H7 (cell line): ENCODE measurements at places on chromosomes 5 and 9. TPM values are rescaled to one million over a fixed set of nuclear protein-coding genes. Genes with fewer than 3 reads are reported as not detected.

SPEF2 gene
- total RNA-seq: 0.07 TPM in 1 of 2 replicates, not detected in the other

MEIKIN gene
- total RNA-seq: not detected in 2 replicates

HACD4 gene
- 0.42 and 0.55 TPM in 2 replicates for total RNA-seq

FGF10 gene
- 0.31 and 2.1 TPM in 2 replicates for total RNA-seq

ADGRV1 gene
- total RNA-seq: 28.8 and 44.2 TPM in 2 replicates

GFI1B gene
- total RNA-seq: 0.52 TPM in 1 of 2 replicates, not detected in the other

POMT1 gene
- total RNA-seq: 21.1 and 24.0 TPM in 2 replicates

SEMA4D gene
- total RNA-seq: 17.0 and 23.6 TPM in 2 replicates

RRAGA gene
- 23.8 and 28.2 TPM in 2 replicates for total RNA-seq

FOXD4L5 gene
- total RNA-seq: not detected in 2 replicates

AIF1L gene
- 93.3 and 97.2 TPM in 2 replicates for total RNA-seq

VLDLR gene
- 13.5 and 21.7 TPM in 2 replicates for total RNA-seq

DNA sequence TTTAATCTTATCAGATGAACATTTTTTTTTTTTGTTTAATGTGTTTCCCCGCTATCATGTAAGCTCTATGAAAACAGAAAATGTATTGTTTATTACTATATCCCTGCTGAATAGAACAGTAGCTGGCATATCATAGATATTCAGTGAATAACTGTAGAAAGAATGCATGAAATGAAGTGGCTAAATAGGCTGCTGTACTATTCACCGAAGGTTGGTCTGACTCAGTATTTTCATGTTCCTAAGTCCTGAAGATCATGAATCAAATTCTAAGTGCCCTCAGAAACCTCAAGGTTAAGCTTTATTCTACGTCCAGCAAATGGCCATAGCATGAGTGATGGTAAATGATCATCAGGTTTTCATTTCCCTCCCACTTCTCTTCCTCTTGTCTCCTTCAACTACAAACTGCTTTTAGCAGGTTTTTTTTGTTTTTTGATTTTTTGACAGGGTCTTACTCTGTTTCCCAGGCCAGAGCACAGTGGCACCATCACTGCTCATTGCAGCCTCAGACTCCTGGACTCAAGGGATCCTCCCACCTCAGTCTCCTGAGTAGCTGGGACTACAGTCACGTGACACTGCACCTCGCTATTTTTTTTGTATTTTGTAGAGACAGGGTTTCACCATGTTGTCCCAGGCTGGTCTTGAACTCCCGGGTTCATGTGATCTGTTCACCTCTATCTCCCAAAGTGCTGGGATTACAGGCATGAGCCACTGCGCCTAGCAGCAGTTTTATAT, 19.1 kb upstream of the ZFAND5 start:
- DNase-seq: no peak

GRCh38 chr9:12777121-12778022, 2.6 kb downstream of the LURAP1L start:
- no peak for DNase-seq

GRCh38 chr9:133147412-133148198, 16.1 kb downstream of the GBGT1 start:
- DNase-seq: peak; percentile 95

GRCh38 chr5:104965006-104965405, 1402.4 kb upstream of the NUDT12 start:
- no peak for DNase-seq

DNA sequence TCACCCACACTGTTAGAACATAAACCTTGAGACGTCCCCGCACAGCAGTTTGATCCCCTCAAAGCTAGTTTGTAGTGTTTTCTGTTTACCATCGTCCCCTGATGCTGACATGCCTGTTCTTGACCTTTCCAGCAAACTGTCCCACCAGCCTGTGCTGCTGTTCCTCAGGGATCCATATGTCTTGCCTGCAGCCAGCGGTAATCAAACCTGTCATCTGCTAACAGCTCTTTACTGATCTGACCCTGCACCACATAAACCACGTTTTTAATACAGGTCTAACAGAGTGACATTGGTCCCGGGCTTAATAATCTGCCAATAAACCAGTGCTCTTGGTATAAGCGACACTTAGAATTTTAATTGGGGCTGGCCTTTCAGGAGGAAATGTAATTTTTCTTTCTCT, 34.7 kb downstream of the PPIC start:
- DNase-seq: no peak

DNA sequence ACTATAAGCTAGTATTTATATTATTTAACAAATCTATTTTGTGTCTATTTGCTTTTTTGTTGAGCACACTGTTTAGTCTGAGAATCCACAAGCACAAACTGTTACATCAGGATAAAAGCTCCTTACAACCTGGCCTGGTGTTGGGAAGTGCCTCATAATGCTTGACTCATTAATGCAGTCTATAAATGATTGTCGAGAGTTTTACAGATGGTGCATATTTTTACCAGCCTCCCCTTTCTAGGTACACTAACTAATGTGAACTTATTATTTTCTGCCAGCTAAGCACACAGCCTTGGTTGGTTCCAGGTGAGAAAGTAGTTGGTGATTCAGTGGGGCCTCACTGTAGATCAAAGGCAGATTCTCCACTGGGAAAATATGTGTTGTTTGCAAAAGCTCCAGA, 151.0 kb upstream of the ADAMTS16 start:
- DNase-seq: no peak

- DNase-seq: no peak
Observed at GRCh38 chr5:81601919-81602318, 149.0 kb downstream of the SSBP2 start.

DNA sequence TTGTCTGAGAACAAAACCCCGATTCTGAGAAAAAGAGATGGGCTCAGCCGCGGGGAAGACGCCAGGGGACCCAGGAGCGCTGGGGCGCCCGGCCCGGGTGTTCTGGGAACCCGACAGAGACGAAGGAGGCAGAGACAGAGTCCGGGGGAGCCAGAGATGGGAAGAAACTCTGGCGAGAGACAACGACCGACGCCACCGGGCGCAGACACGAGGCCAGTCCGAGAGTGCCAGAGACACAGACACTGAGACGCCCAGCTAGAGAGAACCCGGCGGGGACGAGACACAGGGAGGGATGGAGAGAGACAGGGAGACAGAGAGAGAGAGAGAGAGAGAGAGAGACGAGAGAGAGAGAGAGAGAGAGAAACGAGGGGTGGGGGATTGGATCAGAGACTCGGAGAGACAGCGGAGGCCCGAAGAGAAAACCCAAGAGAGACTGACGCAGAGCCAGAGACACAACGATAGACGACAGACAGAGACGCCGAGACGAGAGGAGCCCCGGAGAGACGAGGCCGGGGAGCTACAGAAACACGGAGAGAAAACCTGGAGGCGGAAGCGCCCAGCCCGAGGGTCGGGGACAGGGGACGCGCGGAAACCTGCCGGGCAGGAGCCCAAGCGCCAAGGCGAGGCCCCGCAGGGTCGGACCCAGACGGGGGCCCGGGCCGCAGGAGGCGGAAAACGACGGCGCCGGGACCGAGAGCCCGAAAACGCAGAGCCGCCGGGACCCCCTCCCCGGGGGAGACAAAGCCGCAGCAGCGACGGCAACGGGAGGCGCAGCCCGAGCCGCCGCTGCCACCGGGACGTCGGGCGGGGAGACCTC, 3.3 kb downstream of the NR5A1 start:
- no peak for DNase-seq

GRCh38 chr5:149238540-149238939, 33.1 kb upstream of the AFAP1L1 start:
- peak; percentile 55 for DNase-seq

DNA sequence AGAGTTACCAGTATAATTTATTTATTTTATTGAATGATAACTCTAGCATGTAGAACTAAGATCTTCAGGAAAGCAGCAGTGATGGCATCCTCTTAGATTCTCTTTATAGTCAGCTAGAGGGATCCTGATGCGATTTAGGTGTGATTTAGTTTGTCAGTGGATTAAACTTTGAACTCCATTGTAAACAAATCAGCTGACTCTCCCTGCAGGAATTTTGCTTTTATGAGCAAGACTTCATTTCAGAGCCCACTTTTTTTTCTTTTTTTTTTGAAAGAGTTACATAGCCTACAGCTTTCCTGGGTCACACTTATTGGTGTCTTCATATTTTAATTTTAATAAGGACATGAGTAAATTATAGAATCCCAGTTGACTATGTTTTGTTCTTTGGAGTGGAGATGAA, 93.8 kb upstream of the SEMA6A start:
- no peak for DNase-seq

- peak; percentile 81 for DNase-seq
Observed at GRCh38 chr9:137069508-137070091, 757 bp downstream of the SAPCD2 start.

- DNase-seq: no peak
Observed at GRCh38 chr5:103450333-103451061, 112.1 kb downstream of the NUDT12 start.

- DNase-seq: peak; percentile 10
Observed at GRCh38 chr5:67315082-67315989, 118.7 kb upstream of the CD180 start.

GRCh38 chr9:7095058-7095457, 337.3 kb downstream of the KDM4C start:
- DNase-seq: no peak

DNA sequence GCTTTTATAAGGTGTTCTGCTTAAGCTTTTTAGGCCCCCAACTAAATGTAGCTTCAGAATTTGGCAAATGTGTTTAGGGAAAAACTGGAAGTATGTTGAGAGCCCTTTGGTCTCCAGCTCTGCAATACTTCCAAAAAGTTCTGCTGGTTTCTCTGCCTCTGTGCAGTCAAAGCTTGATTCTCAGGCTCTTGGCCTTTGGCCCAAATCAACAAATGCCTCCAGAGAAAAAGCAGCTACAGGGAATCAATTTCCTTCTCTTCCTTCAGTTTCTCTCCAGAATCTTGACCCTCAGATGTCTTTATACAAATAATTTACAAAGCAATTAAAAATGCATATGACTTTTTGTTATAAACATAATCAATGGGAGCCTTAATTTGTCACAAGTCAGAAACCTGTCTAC, 235.7 kb downstream of the COMMD10 start:
- no peak for DNase-seq

GRCh38 chr5:80740999-80741398, 86.2 kb upstream of the DHFR start:
- DNase-seq: no peak

DNA sequence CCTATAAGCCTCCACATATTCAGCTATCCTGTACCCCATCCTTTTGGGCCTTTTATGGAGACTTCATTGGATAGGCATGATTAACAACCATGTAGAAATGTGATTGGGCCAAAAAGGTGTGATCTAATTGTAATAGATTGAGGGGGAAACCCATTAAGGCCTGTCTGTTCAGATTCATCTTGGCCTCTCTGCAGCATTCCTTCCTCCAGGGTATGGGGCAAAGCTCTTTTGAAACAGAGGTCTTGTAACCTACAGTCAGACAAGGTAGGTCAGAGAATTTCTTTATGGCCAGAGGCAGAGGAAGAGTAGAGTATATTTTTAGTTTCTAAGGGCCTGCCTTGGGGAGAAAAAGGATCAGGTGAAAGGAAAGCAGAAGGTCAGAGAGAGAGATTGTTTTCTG, 98.5 kb downstream of the INVS start:
- no peak for DNase-seq

DNA sequence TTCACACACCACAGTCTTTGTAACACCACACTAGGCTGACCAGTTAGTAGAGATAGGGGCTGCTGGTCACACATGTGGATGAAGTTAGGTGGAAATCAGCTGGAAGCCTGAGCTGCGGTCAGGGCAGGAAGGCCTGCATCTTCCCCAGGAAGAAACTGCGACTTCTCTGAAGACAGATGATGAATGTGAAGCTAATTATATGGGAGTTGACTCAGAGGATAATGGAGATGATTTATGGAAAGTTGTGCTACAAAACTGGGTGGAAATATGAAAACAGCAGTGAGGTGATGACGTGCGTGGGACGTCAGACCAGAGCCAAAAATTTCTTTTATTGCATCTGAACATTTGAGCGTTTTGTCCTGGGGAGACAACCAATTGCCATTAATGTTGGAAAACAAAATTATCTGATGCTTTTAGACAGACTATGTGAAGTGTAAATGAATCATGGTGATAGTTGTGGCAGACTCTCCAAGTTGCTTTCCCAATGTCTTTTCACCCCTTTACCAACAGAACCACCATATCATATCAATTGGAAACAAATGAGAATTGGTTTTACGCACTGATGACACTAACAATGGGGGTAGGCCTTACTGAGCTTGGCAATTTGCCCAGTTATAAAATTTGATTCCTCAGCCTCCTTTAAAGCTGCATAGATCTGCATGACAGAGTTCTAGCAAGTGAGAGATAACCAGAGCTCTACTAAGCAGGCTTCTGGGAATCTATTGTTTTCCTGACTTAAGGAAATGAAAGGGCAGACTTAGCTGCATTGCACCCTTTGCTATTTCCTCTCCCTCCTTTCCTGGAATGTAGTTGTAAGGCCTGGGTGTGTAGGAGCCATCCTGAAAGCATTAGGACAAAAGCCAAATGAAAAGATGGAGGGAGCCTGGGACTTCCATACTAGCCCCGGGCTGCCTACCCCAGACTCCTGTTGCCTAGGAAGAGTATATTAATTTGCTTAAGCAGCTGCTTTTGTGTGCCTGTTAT, 84.0 kb downstream of the RAB3C start:
- DNase-seq: no peak

DNA sequence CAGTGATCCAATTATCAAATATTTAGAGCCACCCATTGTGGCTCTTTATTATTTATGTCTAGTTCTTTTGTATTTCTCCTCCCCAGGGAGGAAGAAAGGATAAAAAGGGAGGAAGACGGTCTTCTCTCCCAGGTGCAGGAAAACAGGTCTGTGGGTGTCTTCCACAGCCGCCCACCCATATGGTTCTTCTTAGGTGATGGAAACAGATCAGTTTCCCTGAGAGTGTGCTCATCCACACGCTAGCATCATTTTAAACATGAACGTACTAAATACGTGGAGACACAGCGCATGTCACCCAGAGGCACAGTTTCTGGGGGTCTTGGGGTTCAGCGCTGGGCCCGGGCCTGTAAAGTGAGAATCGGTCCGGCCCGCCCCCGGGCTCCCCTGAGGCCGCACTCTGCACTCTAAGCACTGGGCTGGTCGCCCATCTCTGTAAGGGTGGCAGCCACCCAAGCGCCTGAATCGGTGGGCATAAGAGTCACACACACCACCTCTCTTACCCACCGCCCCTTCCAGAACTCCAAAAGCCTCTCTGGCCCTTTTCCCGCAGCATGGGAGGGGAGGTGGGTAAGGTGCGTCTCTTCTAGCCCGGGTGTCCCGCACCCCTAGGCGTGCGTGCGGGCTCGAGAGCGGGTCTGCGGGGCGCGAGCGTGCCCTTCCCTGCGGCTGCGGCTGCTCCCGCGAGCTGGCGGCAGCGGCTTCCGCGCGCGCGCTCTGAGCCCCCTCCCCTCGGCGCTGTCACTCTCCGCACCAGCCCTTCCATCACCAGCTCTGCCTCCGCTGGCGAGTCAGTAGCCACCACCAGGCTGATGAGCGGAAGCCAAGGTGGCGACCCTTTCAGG, 1.3 kb downstream of the PTCH1 start:
- peak; percentile 85 for DNase-seq
